Cerebellar nuclear complex (tissue), 1 donor: ENCODE measurements at places on chromosomes 12 and 14.

- DNase-seq: no peak
These were observed 21.0 kb downstream of the IGF1 start for GRCh38 chr12:102459314-102459713.

DNA sequence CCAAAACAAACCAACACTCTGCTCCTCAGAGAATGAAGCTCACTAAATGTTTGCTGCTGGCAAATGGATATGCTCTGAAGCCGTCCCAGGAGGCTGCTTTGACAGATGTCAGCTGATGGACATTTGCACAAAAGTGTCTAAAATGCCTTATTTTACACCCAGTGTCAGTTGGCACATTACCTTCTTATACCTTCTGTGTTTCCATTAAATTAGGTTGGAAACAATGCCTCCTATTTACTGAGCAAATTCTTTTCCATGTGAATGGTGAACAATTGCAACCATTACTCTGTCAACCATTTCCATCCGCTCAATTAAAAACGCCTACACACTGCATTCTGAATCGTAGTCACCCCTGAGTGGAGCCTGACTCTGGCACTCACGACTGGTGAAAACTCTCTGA, 1679.9 kb upstream of the FLRT2 start:
- no peak for DNase-seq

DNA sequence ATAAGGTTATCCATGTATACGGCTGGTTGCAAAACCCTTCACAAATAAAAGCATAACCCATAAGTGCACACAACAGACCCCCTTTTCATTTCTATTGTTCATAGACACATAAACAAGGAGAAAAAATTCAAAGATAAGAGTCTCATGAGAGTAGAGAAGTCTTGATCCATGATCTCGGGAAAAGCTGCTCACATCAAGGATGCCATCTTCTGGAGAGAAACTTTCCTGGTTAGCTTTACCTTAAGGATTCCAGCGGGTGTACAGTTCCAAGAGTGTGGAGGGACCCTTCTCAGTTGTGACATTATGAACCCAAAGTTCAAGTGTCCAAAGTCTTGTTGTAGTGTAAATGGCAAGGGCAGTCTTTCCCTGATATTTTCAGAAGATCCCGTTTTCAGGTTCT, 144.5 kb downstream of the LLPH start:
- DNase-seq: no peak

DNA sequence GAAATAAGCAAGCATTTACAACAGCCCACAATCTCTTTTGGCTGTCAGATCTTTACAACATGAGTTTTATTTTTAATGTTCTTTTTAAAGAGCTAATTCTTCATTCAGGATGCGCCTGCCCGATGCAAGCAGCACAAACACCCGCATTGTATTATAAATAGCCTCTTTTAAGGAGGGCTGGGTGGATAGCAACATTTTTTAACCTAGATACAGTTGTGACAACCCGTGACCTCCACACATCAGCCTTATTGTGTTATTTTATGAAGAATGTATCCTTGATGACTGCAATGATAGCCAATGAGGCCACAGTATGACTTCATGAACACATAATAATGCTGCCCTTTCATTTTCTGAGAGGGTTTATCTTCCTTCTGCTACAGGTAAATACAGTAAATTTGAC, 173.7 kb downstream of the FOXN3 start:
- DNase-seq: no peak

DNA sequence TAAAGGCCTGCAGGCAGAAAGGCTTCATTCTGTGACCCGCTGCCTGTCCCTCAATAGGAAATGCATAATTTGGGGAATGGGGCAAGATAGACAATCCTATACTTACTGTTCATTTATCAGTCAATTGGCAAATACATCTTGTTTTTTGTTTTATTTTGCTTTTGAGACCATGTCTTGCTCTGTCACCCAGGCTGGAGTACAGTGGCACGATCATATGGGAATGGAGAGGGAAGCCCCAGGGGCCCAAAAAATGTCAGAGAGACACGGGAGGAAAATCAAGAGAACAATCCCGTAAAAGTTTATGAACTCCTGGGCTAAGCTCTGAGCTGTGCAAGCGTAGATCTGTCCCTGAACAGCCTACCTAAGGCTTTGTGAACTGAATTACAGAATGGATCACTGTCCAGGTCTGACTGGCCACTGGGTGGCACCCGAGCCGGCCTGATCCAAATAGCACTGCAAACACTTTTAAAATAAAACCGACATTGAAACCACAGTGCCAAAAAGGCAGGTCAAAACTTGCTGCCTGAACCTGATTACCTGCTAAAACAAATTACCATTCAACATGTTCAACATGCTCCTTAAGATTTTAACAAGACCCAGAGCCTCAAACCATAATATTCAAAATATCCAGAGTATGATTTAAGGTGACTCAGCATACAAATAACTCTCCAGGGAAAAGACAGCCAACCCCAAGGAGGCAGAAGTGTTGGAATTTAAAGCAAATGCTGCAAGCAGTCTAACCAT, 11.8 kb downstream of the COPS7A start:
- no peak for DNase-seq

- DNase-seq: no peak
These were observed 867 bp downstream of the C12orf42 start for GRCh38 chr12:103494734-103495468.

DNA sequence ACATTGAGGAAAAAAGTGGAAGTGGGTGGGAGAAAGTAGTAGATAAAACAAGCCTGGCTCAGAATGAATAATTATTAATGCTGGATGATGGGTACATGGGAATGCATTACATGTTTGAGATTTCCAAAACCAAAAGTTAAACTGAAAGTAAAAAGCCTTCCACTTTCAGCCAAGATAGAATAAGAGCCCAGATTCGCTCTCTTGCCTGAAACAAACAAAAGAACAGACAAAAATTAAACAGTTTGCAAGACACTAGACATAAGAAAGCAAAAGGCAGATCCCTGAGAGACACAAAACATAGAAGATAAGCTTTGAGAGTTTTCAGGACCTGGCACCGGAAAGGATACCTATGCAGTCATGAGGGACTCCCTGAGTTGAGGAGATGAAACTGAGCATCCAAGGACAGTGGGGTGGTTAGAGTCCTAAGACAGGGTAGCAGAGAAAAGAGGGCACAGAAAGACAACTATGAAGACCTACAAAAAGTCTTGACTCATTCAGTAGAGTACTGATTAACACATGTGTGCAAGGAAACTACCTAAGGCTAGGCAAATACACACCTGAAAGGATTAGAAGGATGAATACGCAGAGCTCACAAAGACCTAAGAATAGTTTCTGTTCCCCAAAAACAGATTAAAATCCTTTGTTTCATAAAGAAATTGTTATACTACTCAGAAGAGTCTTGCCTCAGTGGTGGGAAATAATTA, 54.1 kb downstream of the CEP83 start:
- DNase-seq: no peak

DNA sequence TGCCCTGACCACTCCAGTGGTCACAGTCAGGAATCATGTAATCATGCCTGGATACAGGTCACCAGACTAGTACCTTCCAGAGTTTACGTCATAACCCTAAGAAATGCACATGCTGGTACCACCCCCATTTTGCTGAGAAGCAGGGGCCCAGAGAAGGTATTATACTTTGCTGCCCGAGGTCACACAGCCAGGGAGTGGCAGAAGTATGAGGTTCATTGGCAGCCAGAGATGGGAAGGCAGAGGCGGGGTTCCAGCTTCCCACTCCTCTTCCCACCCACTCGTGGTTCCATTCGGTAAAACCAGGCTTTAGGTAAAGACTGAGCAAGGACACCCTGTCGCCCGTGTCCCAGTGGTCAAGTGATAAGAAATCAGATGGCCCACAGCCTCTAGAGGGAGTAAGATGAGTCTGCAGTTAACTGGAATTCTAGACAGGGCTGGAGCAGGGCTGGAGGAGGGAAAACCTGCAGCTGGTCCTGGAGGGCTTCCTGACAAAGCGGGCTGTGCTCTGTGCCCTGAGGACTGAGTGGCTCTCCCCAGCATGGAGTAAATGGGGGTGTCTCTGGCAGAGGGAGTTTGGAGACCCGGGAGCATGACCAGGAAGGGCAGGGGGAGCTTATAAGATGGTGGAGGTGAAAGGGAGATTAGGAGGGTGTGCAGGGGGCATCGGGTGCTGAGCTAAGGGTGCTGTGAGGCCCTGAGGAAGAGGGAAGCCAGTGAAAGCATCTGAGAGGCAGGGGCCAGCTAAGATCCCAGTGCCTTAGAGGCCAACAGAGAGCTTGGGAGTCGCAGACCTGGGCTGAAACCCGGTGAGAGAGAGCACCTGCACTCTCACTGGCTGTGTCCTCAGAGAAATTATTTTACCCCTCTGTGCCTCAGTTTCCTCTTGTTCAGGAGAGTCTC, 5.7 kb downstream of the FAM222A start:
- DNase-seq: no peak

GRCh38 chr12:100963381-100963780, 168.8 kb downstream of the ANO4 start:
- no peak for DNase-seq

DNA sequence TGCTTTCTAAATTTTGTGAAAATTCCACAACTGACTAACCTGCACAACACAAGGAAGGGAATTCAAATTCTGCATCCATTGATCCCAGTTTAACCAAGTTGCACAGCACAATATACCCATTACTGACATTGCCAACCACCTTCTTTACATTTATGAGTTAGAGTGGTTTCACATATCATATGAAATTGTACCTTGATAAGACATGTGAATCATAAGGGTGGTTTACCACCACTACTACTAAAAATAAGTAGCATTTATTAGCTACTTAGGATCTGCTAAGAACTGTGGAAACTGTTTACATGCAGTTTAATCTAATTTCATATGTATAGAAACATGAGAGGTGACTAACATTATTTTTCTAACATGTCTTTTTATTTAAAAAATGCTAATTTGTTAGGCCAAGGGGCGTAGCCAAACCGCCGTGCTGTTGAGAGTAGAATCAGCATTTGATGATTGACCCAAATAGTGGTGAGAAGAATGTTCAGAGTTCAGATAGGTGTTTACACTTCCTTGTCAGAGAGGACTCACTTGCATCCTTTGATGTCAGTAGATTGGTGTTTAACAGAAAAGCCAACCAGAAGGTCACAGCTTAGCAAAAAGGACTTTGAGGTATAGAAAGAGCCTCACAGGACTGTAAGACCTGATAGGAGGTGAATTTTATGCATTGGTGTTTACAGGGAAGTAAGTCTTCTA, 56.2 kb downstream of the LRFN5 start:
- DNase-seq: no peak

GRCh38 chr12:75764091-75764841, 252.9 kb upstream of the KRR1 start:
- no peak for DNase-seq

- peak; percentile 40 for DNase-seq
These were observed 62.0 kb upstream of the OSBPL8 start for GRCh38 chr12:76621582-76622024.

DNA sequence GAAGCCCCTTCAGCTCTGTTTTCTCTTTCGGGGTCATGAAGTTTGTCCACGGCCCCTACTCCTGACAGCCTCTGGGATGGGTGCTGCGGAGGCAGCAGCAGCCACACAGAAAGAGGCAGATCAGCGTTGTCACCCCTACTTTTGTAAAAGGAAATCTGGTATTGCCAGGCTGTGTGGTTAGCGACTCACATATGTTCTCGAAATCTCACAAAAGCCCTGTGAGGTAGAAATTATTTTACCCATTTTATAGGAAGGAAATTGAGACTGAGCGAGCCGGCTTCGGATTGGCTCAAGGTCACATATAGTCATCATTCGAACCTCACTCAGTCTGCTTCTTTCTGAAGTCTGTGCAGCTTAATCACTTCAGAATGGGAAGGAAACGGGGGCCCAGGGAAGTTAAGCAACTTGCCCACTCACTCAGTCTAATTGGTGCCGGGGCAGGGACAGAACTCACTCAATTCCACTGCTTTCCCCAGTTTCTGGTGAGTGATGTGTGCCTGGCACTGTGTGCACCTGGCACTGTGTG, 1.1 kb upstream of the CKAP4 start:
- DNase-seq: no peak

GRCh38 chr12:111322336-111323250, 46.3 kb downstream of the PHETA1 start:
- DNase-seq: no peak

GRCh38 chr12:112945515-112945914, 7.2 kb downstream of the OAS3 start:
- no peak for DNase-seq

- no peak for DNase-seq
These were observed 160.8 kb upstream of the TMPO start for GRCh38 chr12:98354520-98355035.

GRCh38 chr12:46855760-46856159, 30.0 kb upstream of the SLC38A4 start:
- DNase-seq: no peak

DNA sequence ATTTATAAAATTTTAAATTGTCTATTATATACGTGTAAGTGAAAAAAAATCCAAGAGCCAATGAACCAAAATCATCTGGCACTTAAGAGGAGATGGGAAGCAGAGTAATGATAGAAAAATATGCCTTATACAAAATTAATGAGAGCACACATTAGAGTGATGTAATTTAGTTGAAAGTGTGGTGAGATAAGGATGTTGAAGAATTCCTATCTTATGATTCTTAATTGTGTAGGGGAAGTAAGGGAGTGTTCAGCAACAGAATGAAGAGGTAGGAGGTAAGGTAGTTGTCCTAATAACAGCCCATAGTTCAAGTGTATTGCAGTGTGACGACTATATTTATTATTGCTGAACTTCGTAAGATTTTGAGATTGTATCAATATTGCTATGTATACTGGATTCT, 843.4 kb upstream of the FLRT2 start:
- DNase-seq: no peak

GRCh38 chr14:29227631-29228030, 461.0 kb downstream of the FOXG1 start:
- DNase-seq: no peak

- DNase-seq: no peak
These were observed 1351.1 kb downstream of the TMEM121 start for GRCh38 chr14:106877517-106877916.

- no peak for DNase-seq
These were observed 291.5 kb downstream of the FUT8 start for GRCh38 chr14:65703996-65704395.

- DNase-seq: no peak
These were observed 40.7 kb downstream of the NEUROD4 start for GRCh38 chr12:55060470-55060869.

- DNase-seq: no peak
These were observed 594 bp downstream of the KRAS start for GRCh38 chr12:25249931-25250738.

- no peak for DNase-seq
These were observed 184.7 kb downstream of the AACS start for GRCh38 chr12:125249932-125250331.

DNA sequence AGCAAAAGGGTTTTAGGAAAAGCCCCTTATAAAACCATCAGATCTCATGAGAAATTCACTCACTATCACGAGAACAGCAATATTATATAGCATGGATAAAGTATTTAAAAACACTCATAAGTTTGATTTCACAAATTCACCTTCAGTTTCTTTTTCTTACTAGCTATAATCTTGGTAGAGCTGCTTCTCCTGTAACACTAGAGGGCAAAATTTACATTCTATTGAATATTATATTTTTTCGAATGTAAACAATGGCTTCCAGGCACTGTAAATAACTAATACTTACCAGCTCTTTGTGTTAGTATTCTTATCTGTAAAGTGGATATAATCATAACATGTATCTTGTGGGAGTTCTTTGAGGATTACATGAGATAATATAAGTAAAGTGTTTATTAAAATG, 259.6 kb downstream of the CCER1 start:
- DNase-seq: no peak
